ENCODE measurements at places on chromosomes 2 and 18.

DNA sequence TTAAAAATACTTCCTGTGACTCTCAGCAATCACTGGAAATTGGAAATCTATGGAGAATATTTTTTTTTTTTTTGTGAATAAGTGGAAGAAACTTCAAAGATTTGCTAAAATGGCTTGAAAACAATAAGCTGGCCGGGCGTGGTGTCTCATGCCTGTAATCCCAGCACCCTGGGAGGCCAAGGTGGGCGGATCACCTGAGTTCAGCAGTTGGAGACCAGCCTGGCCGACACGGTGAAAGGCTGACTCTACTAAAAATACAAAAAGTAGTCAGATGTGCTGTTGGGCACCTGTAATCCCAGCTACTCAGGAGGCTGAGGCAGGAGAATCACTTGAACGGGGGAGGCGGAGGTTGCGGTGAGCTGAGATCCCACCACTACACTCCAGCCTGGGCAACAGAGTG lies 155.5 kb upstream of the CAVIN2 start:
- DNase-seq, result no peak

- no peak for DNase-seq
These were observed 158.9 kb downstream of the LRRTM4 start for GRCh38 chr2:77363277-77363676.

DNA sequence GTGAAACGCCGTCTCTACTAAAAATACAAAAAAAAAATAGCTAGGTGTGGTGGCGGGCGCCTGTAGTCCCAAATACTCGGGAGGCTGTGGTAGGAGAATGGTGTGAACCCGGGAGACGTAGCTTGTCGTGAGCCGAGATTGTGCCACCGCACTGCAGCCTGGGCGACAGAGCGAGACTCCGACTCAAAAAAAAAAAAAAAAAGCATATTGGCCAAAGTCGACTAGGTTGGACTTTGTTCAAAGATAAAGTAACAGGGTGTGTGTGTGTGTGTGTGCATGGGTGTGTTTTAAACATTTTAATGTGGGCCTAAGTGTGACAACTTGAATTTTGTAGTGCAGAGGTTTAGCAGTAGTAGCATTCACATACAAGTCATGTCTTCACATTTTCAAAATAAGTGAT lies 11.7 kb downstream of the GEMIN6 start:
- no peak for DNase-seq

GRCh38 chr2:223746611-223747010 lies 90.8 kb downstream of the AP1S3 start:
- DNase-seq, result no peak

Data from occipital lobe (tissue), 3 donors.